ENCODE measurements at places on chromosomes 11 and 22.

DNA sequence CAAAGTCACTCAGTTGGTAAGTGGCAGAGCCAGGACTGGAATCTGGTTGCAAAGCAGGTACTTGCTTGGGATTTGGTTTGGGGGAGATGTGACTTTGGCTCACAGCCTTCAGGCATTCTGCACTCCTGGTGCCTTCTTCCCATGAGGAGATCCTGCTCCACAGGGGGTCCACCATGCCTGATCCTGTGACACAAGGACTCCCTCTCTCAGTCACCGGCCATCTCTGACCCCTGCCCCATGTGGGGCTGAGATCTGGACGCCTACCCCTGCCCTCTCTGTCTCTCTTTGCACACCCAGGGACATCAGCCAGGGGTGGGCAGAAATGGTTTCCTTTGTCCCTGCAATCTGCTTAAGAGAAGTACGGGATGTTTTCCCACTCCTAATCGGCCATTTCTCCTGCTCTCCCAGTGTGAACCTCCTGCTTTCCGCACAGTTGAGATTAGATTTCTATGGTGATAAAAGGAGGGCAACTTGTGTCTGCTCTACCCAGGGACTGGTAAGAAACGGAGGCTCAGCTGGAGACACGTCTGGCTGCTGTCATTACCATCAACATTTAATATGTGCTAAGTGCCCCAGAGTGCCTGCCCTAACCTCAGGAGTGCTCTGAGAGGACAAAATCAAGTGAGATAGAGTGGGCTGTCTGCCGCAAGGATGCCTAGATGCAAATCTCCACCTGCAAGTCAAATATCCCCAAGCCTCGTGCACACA is 11.1 kb upstream of the FXYD6 start:
- DNase-seq = no peak

- DNase-seq = no peak
Measured at GRCh38 chr22:47139013-47139789, 376.8 kb downstream of the TBC1D22A start.

DNA sequence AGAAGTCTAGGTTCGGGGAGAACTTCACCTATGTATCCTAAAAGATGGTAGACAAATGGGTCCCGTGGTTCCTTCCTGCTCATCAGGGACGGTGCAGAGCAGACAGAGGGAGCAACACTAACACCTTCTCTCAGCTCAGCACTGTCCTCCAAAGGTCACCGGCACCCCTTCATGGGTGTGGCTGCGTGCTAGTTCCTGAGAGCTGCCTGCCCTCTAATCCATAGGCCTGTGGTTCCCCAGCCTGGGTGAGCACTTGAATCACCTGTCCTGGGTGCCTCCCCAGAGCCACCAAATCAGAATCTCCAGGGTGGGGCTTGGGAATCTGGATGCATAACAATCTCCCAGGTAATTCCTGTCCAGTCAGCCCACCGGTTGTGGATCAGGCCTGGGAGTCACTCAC is 113.9 kb upstream of the TMEM45B start:
- DNase-seq = no peak

- no peak for DNase-seq
Measured at GRCh38 chr11:114466742-114467141, 27.5 kb downstream of the REXO2 start.

DNA sequence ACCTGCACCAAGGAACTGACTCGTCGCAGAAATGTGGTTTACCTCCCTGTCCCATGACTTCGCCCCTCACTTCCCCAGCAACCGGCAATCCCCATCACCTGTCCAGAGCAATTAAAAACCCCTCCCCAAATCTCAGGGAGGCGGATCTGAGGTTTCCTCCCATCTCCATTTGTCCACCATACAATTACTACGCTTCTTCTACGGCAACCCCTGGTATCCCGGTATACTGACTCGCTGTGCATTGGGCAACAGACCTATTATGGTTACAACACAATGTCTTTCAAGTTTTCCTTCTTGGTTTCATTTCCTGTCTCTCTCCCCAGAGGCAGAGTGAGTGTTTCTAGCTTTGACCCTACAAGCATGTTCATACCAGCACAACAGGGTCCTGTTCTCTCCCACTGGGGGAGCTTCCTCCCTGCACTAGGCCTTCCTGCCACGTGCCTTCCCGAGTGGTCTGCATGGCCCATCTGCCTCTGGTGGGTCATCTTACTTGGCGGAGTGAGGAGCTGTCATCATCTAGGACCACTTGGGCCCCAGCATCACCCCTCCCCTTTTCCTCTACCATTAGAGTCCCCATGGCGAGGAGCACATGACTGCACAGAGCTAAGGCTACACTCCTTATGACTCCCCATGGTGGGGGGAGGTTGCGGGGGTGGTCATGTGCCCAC is 30.3 kb upstream of the NAP1L4 start:
- DNase-seq = no peak

- DNase-seq = no peak
Measured at GRCh38 chr22:41885516-41885915, 29.4 kb downstream of the SHISA8 start.

DNA sequence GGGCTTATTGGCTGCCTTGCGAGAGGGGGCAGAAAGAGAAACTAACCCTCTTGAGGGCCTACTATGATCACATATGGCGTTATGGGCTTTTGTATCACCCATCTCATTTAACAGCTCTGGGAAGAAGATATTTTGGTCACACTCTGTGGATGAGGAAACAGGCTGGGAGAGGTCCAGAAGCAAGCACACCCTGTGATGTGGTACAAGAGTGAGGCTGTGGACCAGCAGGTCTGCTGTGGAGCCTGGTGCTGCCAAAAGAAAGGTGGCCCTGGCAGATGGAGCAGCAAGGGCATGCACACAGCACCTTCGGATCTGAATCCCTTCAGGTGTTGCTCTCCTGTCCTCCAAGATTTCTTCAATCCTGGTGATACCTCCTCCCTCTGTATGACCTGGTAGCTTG is 64.1 kb downstream of the KCNC1 start:
- no peak for DNase-seq

DNA sequence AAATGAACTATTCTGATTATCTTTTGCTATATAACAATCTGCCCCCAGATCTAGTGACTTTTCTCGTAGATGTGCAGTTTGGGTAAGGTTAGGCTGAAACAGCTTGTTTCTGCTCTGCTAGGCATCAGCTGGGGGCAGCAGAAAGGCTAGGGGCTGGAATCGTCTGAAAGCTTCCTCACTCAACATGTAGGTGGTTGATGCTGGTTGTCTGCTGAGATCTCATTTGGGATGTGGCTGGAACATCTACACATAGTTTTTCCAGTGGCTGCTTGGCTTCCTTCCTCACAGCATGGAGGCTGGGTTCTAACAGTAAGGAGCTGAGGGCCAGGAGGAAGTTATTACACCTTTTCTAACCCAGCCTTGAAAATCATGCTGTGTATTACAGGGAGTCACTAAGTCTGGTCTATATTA is 30.2 kb downstream of the USP47 start:
- no peak for DNase-seq

DNA sequence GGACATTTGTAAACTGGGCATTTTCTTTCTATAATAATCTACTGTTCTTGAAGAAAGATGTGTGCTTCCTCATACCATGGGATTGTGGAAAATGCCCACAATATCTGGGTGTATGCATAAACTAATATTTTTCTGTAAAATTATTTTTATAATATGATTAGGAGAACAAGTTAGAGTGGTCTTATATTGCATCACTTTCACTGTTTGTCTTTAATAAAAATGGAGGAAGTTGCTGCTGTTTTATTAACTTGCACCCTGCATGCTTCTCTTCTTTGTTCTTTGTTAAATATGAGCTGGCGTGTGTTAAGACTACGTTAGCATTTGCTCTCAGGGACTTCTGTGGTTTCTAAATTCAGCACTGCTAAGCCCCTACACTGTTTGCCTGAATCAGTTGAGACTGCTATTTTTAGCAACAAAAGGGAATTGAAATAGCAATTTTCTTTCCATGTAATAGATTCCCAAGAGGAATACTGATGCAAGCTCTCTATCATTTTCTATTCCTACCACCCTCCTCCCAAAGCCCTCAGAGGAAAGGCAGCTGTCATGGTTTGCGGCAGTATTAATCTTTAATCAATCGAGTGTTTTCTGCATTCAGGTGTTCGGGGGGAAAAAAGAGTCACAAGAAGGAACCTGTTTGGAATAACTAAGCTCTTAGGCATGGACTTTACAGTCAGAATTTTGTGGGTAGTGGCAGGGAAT is 56.1 kb downstream of the HSD17B12 start:
- no peak for DNase-seq

DNA sequence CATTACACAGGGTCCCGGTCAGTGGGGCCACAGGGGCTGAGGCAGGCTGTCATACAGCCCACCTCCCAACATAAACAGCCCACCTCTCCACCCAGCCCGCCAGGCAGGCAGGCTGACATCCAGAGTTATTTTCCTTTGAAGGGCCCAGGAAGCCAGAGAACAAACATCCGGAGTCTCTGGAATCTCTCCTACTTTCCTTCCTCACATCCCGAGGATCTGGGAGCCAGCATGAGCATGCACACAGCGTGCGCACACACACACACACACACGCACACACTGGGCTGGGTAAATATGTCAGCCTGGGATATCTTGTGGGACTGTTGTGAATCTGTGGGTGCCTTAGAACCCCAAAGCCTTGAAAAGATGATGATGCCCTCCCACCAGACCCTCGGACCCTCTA is 55.4 kb downstream of the PDE2A start:
- no peak for DNase-seq

DNA sequence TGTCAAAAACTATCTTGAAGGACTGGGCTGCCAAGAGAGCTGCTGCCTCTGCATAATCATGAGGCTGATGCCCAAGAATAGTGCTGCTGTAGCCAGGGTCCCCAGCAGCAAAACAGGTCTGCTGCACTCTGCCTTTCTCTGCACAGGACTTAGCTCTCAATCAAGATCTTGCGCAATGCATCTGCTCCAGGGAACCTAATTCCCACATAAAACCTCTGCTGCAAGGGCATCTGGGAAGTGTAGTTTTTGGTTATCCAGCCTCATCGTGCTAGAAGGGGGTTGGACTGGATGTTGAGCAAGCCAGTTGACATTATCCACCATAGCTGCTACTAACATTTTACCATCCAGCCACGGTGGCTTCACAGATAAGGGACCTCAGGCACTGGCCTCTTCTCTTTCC is 192.7 kb downstream of the C11orf91 start:
- DNase-seq = no peak

DNA sequence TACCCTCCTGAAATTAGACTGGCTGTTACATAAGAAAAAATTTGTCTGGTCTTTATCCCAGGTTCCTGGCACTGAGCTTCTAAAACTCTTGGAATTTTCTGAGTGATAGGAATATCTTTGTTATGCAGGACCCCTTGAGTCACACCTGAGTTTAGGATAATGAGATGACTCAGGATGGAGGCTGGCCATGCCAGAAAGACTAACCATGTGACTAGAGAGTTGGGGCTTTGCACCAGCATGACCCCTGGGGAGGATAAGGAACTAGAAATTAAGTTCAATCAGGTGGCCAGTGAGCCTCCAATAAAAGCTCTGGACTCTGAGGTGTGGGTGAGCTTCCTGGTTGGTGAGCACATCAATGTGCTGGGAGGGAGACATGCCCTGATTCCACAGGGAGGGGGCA is 88.1 kb downstream of the XRRA1 start:
- DNase-seq = no peak

GRCh38 chr11:67062526-67063373 is 6.1 kb downstream of the RHOD start:
- no peak for DNase-seq

GRCh38 chr11:32919338-32919737 is 26.7 kb downstream of the QSER1 start:
- no peak for DNase-seq

- DNase-seq = no peak
Measured at GRCh38 chr22:44526779-44527126, 28.7 kb upstream of the RTL6 start.

GRCh38 chr11:112172362-112172994 is 2.8 kb upstream of the BCO2 start:
- DNase-seq = no peak

Measured in CD4-positive, alpha-beta memory T cell (primary cell).